GM20000 (cell line): ENCODE measurements at places on chromosomes 5 and 9.

DNA sequence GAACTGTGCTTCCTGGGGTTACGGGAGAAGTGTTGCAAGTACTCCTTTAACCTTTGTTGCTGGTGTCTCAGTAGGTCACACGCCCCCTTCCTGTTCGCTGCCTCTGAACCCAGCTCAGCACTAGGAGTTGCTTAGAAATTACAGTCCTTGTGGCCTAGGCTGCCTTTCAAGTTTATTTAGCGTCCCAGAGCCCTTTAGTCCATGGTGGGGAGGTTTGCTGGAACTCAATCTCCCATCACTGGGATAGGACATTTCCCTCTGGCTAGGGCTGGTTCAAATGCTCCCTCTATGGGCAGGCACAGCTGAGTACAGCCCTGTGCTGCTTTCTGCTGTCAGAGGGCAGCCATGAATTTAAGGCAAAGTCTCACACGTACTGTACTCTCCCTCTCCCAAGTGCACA is 4.7 kb downstream of the IFNA8 start:
- DNase-seq, result no peak

- DNase-seq, result peak; percentile 47
These were observed 16.7 kb upstream of the SLC25A51 start for GRCh38 chr9:37920471-37921167.

- no peak for DNase-seq
These were observed 358.7 kb downstream of the MED10 start for GRCh38 chr5:6019612-6020011.

DNA sequence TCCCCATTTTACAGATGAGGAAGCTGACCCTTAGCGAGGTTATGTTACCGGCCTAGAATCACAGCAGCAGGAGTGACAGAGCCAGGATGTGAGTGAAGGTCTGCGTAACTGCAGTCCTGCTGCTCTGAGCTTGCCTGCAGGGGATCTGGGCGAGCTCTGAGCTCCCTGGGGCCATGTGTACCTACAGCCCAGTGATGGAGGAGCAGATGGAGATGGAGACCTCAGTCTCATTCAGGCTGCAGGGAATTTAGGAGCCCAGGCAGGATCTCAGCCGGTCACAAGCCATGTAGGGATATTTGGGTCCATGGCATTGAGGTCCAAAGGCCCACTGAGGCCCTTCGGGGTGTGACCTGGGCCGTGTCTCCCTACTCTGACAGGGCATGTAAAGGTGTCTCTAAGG is 170.6 kb downstream of the CACNA1B start:
- DNase-seq, result no peak

- no peak for DNase-seq
These were observed 10.0 kb downstream of the BARHL1 start for GRCh38 chr9:132592451-132592850.

- DNase-seq, result peak; percentile 5
These were observed 329.2 kb downstream of the EBF1 start for GRCh38 chr5:158770506-158770905.

DNA sequence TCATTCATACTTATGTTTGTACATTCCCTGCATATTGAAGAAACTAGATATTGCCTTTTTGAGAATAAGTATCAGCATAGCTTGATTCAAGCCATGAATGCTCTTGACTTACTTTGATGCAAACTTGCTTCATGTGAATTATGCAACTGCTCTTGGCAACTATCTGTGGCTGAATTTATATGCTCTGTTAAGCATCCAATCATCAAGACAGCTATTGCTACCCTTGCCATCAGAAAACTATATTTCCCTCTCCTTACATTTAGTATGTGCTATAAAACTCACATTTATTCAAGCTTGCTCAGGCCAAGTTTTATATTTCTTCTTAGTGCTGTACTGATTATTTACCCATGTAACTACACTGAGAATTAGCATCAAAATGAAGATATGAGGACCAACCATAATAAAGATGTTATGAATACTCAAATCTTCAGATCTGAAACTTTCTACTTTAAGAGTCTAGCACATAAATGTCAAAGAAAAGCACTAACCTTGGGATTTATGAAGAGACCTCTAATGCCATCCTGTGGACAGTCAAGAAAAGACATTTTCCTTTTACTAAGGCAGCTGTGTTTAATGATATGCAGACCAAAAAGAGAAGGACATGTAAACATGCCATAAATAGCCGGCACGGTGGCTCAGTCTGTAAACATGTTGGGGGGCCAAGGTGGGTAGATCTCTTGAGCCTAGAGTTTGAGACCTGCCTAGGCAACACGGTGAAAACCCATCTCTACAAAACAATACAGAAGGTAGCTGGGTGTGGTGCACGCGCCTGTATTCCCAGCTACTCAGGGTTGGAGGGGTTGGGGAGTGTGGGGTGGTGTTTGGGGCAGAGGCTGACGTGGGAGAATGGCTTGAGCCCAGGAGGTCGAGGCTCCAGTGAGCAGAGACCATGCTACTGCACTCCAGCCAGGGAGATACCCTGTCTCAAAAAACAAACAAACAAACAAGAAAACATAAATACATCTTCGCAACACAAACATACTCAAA is 267.0 kb upstream of the TYRP1 start:
- DNase-seq, result no peak

DNA sequence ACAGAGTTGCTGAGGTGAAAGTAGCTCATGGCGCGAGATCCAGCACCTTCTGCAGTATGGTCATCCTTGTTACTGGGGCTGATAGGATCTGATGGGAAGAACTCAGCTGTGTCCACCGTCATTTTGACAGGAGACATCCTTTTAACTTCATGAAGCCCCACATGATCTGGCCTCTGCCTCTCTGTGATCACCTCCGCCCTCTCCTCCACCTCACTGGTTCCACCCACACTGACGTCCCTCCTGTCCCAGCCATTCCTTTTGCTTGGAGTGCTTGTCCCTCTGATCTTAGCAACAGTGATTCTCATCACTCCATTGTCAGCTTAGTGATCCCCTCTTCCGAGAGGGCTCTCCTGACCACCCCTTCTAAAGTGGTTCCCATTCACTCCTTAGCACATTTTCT is 25.8 kb downstream of the NEUROG1 start:
- DNase-seq, result no peak

GRCh38 chr5:175734016-175734415 is 76.1 kb downstream of the HRH2 start:
- no peak for DNase-seq

- DNase-seq, result no peak
These were observed 590.4 kb upstream of the PTGER4 start for GRCh38 chr5:40089269-40089668.

DNA sequence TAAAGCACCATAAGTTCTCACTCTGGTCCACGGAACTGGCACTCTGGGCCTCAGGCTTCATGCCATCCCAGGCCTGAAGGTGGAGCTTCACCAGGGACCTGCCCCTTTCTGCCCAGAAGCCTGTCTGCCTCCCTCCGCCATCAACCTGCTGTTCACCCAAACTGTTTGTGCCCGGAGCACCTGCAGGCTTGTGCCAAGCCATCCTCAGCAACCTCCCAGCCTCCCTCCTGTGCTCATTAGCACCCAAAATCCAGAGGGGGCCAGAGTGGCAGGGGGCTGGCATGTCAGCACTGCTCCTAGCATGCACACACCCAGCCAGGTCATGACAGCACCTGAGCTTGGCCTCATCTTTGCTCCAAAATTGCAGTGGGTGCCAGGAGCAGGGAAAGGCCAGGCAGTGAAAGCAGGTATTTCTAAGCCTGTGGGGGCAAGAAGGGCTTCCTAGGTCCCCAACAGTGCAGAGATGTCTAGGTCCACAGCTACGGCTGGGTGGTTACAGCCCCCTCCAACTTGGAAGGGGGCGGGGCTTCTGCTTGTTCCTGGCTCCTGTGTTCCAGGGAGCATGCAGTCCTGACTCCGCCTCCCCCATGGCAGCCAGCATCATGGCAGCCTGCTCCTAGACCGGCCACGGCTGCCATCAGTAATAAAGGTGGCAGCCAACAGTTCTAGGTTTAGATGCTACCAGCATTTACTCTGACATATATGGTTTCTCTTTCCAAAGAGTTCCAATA is 85.1 kb downstream of the GIN1 start:
- DNase-seq, result no peak

GRCh38 chr5:172583931-172584511 is 57.0 kb upstream of the NEURL1B start:
- DNase-seq, result no peak

- DNase-seq, result peak; percentile 64
These were observed 229.0 kb downstream of the ROR2 start for GRCh38 chr9:91720751-91721705.

GRCh38 chr9:91734371-91734981 is 215.6 kb downstream of the ROR2 start:
- peak; percentile 84 for DNase-seq

DNA sequence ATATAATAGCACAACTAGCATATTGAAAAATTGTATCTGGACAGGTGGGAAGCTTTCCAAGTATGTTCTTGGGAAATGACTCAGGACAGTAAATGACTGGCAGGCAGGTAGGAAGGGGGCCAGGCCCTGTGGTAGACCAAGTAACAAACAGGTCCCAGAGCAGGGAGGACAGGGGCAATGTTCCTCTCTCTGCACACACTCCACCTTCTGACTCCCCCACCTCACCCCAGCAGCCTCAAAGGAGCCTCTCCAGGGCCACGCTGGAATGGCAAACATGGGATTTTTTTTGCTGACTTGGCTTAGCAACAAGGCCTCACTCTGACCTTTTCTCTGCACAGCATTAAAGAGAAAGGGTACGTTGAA is 31.1 kb upstream of the IQGAP2 start:
- no peak for DNase-seq

DNA sequence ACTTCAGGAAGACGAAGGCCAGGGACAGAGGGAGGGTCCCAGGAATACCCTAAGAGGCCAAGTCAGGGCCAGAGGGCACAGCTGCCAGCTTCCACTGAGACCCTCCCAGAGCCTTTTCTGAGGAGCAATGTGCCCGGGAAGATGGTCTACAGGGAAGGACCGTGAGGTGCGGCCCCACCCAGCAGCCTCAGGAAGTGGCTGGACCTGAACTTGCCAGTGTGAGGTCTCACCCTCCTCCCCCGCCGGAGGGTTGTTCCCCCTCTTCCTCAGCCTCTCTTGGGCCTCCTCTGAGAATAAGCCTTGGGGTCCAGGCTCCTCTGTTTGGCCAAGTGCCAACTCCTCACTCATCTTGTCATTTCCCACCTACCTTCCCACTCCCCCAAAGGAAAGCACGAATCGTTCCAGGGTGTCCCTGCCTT is 13.4 kb upstream of the SLC25A51 start:
- no peak for DNase-seq

GRCh38 chr5:149594206-149594895 is 13.1 kb downstream of the ARHGEF37 start:
- no peak for DNase-seq

DNA sequence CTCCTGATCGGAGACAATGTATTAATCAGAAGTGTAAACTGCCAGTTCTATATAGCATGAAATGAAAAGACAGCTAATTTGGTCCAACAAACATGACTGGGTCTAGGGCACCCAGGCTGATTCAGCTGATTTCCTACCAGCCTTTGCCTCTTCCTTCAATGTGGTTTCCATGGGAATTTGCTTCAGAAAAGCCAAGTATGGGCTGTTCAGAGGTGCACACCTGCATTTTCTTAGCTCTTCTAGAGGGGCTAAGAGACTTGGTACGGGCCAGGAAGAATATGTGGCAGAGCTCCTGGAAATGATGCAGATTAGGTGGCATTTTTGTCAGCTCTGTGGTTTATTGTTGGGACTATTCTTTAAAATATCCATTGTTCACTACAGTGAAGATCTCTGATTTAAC is 22.4 kb downstream of the IL7R start:
- no peak for DNase-seq

GRCh38 chr9:8252445-8252844 is 452.9 kb upstream of the DMAC1 start:
- no peak for DNase-seq

- no peak for DNase-seq
These were observed 24.5 kb upstream of the FCN1 start for GRCh38 chr9:134942011-134942787.
